Stimulated activated CD4-positive, alpha-beta T cell treated with anti-CD3 and anti-CD28 coated beads, TNF-alpha, amount 100 ng/mL, for 24 hours (primary cell): ENCODE measurements at places on chromosomes 7 and 10.

DNA sequence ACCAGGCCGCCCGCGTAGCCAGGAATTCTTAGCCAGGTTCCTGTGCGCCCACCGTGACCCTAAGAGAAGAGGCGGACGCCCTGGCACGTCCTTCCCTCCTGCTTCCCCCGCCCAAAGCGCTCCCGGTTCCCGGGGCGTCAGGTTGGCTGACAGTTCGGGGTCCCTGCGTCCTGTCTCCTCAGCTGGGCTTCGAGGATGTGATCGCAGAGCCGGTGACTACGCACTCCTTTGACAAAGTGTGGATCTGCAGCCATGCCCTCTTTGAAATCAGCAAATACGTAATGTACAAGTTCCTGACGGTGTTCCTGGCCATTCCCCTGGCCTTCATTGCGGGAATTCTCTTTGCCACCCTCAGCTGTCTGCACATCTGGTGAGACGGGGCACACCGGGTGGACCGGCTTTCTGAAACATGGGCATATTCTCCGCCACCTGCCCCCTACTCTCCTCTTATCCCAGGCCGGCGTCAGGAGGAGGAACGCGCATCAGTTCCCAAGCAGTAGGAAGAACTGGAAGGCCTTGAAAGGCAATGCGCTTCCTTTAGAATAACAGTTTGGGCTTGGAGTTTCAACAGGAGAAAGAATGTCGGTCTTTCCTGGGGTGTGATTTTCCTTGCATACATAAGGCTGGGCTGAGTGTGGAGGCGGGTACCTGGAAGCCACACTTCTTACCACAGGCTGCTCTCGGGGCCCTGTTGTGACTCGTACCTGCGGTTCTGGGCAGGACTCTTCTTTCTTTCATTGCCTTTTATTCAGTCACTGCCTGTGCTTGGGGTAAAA lies 728 bp downstream of the CAV2 start:
- peak; percentile 46 for DNase-seq

DNA sequence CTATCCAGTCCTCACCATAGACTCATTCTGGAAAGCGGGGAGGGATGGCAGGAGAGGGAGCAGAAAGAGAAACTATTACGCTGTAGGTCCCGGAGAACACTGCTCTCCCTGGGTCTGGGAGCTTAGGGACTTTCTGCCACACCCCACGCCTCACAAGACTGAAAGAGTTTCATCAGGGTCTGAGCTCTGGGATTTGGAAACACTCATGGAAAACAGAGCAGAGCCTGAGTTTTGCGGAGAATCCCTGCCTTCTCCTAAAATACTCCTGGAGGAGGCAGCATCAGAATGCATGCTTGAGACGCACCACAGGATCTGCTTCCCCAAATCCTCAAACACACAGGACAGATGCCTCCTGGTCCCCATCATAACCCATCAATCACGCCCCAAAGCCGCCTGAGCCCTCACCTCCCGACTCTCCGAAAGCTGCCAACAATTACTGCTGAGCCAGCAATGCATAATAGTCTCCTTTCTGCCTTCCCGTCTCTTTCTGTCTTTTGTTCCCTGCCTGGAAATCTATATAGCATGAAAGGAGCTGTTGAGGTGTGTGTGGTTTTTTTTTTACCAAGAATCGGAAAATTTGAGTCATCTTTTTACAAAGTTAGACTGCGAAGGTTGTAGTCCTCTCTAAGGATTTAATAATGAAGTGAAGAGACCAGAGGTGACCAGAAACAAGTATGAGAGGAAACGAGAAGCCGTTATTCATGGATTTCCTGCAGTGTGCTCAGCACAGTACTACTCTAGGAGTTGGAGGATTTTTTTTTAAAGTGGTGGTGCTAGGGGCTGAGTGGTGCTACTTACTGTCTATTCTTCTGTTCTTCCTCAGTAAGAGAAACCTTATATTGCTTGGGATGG lies 37.7 kb downstream of the ASB13 start:
- no peak for DNase-seq

DNA sequence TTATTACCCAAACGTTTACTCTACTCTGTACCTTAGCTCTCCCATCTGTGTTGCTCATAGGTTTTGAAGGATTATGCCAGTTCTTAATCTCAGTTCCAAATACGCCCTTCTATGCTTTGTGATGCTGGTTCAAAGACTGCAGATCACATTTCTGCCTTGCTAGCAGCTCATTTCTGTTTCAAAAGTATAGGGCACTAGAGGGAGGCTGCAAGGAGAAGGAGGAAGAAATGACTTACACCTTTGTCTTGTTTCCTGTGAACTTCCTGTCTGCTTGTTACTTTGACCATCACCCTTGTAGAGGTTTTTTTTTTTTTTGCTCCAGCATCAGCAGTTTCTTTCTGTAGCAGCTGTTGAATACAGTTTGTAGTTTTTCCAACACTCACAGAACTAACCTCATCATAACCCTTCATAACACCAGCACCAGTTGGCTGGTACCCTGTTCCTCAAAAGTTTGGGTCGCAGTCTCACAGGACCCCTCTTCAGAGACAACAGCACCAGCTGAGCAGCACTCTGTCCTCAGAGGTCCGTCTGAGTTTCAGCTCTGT lies 16.5 kb downstream of the SLK start:
- DNase-seq: no peak

DNA sequence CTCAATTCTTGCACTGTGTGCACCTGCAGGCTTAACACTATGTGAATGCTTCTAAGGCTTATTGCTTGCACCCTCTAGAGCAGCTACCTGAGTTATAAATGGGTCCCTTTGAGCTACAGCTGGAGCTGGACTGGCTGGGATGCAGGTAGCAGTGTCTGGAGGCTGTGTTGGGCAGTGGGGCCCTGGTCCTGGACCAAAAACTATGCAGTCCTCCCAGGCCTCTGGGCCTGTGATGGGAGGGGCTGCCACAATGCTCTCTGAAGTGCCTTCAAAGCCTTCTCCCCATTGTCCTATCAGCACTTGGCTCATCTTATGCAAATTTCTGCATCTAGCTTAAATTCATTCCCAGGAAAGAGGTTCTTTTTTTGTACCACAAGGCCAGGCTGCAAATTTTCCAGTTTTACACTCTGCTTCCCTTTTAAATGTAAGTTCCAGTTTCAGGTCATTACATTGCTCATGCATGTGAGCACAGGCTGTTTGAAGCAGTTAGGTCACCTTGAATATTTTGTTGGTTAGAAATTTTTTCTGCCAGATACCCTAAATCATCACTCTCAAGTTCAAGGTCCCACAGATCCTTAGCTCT lies 26.0 kb downstream of the KBTBD2 start:
- DNase-seq: no peak

DNA sequence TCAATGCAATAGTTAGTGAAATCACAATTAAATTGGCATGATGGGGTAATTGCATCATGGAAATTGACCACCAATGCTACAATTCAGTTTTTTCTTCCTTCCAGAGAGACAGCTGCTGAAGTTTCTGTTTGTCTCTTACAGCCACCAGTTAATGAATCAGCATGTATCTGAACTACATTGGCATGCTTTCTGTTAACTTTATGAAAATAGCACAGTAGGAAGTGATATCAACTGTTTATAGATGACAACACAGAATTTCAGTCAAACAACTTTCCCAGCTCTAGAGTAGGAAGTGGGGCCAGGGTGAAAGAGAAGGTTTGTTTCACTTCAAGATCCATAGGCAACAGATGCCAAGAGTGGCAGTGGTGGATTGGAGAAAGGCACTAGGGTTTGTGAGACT lies 339.6 kb upstream of the VWC2 start:
- DNase-seq: no peak

DNA sequence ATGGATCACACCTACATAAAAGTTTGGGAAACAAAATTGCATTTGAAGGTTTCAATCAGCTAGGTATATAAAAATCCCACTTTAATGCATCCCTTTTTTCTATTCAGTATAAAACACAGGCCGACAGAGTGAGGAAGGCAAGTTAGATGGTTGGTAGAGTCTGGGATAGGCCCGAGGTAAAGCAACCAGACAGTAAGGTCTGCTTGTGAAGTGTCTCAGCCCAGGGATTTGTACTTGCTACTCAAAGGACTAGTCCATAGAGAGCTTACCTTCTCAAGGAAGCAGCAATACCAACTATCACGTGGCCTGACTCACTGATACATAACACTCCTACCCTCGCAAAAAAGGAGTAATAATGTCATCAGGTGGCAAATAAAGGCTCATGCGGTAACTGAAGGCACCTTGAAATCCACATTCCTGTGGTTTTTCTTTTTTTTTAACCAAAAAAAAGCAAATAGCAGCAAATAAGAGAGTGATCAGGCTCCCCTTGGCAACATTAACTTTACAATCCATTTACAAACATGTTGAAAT lies 56.2 kb upstream of the ATP6V0A4 start:
- DNase-seq: no peak

DNA sequence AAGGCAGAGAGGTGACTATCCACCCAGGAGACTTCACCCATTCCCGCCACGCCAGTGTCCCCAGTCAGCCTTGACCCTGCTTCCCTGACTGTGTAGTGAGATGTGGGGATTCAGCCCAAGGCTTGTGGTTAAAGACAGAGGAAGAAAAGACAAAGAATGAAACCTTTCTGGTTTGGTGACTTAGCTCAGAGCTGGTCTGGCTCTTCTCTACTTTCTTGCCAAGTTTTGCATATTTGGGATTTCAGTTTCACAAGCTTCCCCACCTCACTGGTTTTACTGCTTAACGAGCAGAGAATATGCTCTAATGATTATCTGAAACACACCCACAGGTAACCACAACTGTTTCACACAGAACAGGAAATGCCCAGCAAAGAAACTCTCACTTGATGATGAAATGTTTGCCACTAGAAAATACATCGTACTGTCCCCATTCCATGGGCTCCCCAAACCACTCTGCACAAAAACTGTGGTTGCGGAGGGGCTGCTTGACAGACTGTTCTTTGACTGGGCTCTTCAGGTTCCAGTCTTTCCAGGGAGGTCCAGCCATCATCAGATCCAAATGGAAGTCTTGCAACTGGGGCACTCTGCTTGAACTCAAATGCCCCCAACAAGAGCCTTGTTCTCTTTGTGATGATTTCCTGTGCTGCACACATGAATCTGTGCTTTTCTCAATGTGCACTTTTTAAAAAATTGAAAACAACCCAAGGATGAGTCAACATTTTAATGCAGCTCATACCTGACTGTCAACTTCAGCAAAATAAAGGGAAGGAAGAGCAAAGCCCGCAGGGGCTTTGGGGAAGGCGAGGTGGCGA lies 95.5 kb downstream of the CTBP2 start:
- DNase-seq: no peak

DNA sequence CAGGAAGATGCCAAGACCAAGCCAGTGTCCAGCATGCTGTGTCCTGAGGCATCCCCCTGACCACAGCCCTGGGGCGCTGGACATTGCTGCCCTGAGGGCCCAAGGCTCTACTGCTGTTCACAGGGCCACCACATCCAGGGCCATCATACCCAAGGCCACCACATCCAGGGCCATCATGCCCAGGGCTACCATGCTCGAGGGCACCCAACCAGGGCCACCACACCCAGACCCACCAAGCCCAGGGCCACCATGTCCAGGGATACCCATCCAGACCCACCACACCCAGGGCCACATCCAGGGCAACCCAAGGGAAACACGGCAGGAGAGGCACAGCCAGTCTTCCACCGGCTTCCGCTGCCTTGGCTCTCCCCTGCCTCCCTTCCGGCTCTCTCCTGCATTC lies 17.1 kb downstream of the STK32C start:
- no peak for DNase-seq

DNA sequence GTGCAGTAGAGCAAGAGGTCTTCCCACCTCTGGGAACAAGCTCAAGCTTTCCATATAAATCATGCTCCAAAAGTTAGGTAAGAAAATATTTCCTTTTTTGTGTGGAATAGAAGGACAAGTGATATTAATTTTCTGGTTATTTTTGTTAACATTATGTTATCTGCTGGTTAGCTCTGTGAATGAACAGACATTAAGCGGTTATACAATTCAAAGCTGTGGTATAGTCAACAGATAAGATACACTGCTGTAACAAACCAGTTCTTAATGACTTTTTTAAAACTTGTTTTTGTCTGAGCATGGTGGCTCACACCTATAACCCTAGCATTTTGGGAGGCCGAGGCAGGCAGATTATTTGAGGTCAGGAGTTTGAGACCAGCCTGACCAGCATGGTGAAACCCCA lies 43.0 kb upstream of the PRKAR2B start:
- DNase-seq: no peak
